ENCODE measurements at places on chromosomes 16 and 17.

GRCh38 chr16:60818465-60818864 lies 1217.8 kb downstream of the CDH8 start:
- peak; percentile 77 for DNase-seq

- no peak for DNase-seq
These were observed 1.2 kb downstream of the ARHGAP44 start for GRCh38 chr17:12790249-12791106.

- no peak for DNase-seq
These were observed 484.5 kb downstream of the KCNJ2 start for GRCh38 chr17:70653850-70654249.

DNA sequence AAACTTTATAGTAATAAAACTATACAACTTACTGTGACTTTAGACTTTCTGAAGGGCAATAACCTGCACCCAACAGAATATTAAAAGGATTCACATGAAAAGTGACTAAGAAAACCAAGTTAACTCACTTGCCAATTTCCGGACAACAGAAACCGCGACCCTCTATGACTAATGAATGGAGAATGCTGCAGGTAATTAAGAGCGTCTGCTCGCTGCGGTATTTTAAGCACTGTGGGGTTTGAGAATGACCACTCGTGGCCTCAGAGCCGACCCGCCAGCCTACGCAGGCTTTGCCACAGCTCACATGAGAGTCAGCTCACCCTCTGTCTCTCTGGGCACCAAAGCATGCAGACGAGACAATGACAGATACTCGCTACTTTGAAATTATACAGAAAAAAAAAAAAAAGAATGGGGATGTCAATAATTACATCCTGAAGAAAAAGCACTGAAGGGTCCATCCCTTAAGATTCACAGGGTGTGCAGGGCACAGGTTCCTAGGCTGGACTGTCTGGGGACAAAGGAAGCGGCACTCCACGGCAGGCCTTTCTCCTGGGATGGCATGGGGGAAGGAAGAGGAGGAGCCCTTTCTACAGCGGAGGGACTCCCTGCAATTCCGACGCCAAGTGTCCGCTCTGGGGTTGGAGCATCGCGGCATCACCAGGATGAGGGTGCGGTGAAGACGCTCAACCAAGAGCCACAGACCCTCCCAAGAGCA lies 35.0 kb downstream of the ZCCHC14 start:
- peak; percentile 95 for DNase-seq

DNA sequence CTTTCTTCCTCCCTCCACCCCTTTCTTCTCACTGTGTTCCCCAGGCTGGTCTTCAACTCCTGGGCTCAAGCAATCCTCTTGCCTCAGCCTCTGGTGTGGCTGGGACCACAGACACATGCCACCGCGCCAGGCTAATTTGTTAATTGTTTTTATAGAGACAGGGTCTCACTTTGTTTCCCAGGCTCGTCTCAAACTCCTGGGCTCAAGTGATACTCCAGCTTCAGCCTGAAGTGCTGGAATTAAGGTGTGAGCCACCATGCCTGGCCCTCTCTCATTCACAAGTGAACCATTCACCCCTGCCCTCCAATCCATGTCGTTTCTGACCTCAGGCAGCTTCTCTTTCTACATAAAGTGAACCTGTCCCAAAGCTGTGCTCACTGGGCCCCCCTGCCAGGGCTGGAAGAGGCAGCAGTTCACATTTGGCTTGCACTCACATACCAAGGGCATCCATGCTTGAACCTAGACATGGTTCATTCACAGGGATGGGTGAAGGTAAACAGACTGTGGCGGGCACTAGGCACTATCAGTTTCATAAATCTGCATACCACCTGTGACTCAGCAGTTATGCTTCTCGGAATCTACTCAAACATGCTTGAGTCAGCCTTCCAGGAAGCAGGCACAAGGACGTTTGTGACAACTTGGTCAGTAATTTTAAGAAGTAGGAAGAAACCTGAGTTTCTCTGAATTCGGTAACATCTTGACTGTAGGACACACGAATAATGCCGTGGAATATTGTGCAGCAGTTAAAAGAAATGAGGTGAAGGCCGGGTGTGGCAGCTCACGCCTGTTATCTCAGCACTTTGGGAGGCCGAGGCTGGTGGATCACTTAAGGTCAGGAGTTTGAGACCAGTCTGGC lies 6.0 kb upstream of the RNF213 start:
- peak; percentile 79 for DNase-seq

DNA sequence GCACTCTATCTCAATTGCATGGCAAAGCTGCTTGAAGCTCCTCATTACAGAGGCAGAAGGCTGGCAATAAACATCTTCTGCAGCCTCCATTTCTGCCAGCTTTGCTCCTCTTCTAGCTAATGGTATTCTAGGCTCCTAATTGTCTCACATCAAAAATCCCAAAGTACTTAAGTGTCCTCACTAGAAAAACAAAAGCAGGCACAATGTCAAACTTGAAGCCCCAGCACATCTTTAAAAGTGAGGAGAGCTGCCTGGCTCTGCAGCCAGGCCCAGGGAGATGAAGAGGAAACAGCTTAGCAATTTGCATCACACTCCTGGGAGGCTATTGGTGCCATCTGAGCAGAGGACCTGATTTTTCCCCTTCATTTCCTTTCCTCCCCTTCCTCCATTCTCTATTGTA lies 197.1 kb downstream of the KCNJ2 start:
- DNase-seq: no peak

DNA sequence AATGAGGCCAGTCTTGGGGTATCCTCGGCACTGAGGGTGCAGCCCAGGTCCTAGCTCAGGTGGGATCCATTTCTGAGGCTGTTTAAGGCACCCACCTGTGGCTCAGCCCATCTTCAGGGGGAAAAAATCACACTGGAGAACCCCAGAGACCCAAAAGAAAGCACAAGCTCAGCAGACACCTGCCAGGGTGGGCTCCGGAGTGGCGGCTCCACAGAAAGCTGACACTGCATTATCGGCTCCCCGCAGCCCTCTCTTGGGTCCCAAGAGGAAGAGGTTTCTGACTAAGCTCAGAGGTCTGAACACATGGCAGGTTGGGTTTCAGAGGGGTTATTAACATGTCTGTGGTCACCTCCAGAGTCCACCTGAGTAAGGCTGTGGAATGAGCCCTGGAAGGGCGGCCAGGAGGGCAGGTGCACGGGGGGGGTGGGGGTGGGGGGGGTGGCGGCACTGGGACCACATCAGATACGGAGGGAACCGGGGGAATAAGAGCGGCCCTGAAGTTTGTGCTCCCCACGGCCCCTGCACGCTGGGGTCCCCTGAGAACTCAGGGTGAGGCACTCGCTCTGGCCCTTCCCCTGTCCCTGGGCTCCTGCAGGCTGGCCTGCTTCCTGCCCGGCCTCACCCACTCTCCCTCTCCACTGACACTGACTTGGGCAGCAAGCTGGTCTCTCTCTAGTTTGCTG lies 79.5 kb downstream of the TIMM22 start:
- DNase-seq: no peak

GRCh38 chr16:84115919-84116719 lies 623 bp downstream of the MBTPS1 start:
- no peak for DNase-seq

DNA sequence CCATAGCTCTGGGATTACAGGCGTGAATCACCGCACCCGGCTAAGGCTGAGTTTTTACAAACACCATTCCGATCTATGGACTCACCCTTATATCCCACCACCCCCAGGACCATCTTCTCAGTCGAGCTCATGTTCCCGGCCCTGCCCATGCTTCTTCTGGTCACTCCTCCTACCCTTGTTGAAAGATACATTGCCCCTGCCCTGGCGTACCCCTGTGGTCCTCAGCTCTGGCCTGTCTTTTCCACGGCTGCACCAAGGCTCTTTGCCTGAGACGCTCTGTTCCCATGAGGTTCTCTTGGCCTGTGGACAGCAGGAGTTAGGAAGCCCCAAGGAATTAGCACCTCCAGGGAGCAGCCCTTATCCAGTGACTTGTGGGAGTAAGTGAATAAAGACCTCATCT lies 379.4 kb upstream of the TNRC6C start:
- no peak for DNase-seq

DNA sequence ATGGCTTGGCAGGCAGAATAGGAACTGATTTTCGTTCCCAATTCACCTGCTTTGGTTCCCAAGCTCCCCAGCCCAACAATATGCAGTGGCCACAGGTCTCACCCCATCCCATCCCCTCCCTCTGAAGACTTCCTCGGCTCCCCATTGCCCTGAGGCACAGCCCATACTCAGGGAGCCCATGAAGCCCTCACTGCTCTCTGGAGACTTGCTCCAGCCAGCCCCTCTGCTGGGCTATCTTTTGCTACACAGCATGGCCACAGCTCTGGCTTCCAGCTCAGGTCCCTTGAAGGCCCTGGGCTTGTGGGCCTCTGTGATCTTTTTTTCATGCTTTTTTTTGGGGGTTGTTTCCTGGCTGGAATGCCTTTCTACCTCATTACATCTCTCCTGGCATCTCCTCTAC lies 8.5 kb upstream of the RNF222 start:
- no peak for DNase-seq

GRCh38 chr16:21184834-21185233 lies 26.4 kb downstream of the LDAF1 start:
- no peak for DNase-seq

GRCh38 chr16:4659363-4660353 lies 33.7 kb upstream of the NUDT16L1 start:
- no peak for DNase-seq

GRCh38 chr17:50683434-50684287 lies 24.1 kb downstream of the ANKRD40 start:
- no peak for DNase-seq

DNA sequence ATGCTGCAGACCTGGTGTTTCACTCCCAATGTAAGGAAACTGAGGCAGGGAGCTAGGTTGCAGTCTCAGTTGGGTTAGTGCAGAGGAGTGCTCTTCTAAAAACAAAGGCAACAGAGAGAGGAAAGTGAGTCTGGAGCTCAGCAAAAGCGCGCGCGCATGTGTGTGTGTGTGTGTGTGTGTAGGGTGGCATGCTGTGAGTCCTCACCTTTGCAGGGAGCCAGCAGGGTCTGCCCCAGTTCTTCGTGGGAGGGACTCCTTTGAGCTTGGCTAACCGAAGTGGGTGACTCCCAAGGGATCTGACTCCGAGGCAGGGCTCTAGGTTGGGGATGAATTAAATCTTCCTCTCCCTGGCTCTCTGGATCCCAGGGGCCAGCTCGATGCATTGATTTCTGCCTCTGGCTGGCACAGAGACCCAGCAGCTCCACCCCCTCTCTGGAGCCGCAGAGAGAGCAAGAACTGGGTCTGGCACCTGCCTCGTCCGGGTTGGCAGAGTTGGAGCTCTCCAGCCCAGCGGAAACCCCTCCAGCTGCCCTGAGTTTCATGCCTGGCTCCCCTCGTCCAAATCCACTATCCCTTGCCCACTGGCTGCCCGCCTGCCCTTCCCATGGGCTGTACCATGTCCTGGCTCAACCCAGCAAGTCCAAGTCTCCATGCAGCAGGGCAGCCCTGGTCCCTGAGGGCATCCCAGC lies 1.3 kb upstream of the BTBD17 start:
- DNase-seq: no peak

DNA sequence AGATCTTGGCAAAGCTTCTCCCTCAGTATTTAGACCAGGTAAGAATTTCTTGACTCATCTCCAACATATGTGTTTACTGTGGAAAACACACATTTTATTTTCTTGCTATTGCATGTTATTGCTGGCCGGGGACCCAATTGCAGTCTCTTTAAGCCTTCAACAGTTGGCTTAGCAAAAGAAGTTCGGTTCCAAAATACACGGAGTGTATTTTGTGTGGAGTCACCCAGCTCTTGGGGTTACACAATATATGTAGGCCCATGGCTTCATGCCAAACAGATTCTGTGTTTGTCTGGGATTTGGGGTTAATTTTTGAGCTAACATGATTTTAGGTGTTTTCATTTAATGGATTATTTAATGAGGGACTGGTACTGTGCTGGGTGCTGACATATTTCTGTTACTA lies 4.0 kb downstream of the ALDH3A2 start:
- DNase-seq: no peak

DNA sequence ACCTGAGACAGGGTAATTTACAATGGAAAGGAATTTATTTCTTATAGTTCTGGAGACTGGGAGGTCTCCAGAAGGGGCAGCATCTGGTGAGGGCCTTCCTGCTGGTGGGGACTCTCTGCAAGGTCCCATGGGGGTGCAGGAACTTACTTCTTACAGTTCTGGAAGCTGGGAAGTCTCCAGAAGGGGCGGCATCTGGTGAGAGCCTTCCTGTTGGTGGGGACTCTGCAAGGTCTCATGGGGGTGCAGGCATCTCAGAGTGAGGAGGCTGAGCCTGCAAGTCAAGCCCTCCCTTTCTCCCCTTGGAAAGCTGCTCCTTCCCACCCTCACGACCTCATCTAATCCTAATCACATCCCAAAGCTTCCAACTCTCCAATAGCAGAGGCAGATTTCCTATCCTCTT lies 157.4 kb downstream of the FOXL1 start:
- no peak for DNase-seq

DNA sequence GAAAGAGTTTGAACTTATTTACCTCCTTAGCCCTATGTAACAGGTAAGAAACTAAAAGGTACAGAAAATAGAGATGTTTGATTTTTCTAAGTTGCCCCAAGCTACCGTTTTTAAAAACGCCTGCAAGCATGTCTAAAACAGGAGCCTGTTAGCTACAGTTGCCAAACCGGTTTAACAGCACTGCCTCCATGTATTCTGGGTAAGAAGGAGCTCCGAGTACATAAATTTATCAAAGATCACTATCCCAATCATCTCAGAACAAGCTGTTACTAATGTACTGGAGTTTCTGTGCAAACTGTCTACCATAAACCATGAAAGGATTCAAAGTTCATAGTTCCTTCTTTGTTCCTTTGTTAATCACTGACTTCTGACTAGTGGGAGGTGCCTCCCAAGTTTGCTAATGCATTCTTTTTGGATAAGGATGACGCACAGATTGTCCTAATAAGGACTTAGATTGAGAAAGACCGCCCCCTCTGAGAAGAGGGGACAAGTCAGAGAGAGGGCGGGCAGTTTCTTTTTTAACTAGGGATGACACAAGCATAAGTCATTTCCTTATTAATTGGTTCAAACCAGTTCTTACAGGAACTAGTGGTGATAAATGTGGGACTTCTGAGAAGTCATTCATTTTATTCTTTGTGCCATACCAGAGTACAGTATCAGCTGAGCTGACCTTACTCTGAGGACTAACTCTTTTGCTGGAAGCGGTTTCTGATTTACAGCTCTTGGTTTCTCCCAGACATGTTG lies 55.3 kb downstream of the TUBD1 start:
- peak; percentile 100 for DNase-seq

- DNase-seq: peak; percentile 11
These were observed 849 bp downstream of the CAPN15 start for GRCh38 chr16:528111-529011.

DNA sequence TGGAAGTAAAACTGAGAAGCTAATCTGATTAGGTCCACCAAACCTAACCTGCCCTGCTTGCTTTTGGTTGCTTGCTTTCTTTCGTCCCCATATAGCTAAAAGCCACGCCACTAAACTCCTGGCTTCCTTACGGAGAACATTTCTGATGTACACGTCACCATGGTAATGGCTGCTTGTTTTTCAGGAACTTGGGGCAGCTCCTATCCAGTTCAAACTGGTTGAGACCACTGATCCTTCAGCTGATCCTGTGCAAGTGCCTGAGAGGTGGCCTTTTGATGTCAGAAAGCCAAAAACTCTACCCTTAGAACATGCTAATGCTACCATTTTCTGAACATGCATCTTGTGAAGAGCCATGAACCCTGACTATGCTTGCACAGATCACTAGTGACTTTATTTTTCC lies 14.4 kb upstream of the DHRS7C start:
- no peak for DNase-seq
